ENCODE measurements at places on chromosomes 1 and 21. TPM values are rescaled to one million over a fixed set of nuclear protein-coding genes. Genes with fewer than 3 reads are reported as not detected.

DNA sequence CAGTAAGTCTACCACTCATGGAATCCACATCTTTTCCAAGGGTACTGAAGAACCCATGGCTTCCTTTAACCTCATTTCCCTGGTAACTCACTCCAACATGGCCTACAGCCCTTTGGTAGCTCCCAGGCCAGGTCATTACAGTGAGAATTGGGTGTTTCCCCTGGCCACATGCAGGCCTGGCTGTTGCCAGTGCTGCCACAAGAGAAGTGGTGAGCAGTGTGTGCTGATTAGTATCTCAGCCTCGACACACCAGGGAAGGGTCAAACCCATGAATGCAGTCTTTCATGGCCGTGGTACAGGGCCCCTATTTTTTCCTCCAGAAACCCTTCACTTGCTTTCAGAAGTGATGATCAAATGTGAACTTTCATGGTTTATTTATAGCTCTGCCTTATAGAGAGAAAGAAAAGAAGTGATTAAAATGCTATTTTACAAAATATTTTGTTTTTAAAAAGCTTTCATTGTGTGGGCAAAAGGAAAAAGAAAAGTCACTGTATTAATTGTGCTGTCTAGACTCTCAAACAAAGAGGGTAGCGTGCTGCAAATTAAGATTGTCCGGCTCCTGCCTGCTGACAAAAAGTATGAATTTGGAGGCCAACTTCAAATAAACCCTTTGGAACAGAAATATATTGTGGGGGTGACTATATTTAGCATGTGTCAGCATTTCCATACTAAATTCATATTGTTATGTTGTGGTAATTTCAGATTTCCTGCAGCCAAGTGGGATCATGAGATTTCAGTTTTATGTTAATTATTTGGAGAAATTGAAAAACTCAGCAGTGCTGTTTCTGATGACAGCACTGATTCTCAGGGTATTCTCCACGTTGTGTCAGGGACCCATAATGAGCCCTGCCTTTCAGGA lies 62.0 kb upstream of the HOOK1 start:
- no peak for DNase-seq

DNA sequence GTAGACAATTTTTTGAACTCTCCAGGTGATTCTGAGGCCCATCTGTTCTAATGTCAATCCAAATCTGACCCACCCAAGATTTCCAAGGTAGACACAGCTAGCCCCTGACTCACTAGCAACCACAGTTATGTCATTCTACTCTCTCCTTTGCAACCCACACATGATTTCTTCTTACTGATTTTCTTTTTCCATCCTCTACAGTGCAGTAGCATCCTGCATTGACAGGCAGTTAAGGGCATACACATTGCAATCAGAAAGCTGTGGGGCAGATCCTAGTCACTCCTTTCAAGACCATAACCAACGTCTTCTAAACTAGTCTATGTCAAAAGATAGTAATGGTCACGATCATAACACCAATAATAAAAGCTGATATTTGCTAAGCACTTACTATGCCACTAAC lies 54.2 kb downstream of the JAK1 start:
- DNase-seq: no peak

DNA sequence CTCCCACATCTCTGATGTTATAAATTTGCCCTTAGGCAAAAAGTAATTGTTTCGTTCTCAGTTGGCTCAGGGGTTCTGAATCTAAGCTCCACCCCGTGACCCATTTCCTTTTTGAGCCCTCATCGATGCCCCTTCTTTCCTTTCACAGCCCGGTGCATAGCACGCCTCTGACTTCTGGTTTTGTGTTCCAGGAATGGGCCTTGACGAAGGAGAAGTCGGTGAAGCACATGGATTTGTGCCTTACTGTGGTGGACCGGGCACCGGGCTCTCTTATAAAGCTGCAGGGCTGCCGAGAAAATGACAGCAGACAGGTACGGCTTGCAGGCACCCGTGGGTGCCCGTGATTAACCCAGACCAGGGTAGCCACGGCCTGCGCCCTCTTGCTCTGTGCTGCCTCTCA lies 151.9 kb downstream of the PGBD5 start:
- no peak for DNase-seq

DNA sequence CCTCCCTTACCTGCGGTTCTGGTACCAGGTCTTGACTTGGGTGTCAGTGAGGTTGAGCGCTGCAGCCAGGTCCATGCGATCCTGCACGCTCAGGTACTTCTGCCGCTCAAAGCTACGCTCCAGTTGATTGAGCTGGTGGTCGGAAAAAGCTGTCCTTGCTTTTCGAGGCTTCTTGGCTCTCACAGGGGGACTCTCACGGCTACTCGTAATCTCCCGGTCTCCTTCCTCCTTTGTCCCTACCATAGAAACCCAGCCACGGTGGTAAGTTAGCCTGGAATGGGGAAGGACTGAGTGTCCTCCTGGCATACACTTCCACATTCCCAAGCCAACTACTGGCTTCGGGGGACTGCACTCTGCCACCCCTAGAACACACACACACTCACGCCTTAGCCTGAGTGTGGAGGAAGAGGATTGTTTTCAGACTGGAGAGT lies 2.6 kb downstream of the BARHL2 start:
- DNase-seq: no peak

ADPRS gene
- 13.0 TPM for total RNA-seq

IQCC gene
- 0.81 TPM for total RNA-seq

DNA sequence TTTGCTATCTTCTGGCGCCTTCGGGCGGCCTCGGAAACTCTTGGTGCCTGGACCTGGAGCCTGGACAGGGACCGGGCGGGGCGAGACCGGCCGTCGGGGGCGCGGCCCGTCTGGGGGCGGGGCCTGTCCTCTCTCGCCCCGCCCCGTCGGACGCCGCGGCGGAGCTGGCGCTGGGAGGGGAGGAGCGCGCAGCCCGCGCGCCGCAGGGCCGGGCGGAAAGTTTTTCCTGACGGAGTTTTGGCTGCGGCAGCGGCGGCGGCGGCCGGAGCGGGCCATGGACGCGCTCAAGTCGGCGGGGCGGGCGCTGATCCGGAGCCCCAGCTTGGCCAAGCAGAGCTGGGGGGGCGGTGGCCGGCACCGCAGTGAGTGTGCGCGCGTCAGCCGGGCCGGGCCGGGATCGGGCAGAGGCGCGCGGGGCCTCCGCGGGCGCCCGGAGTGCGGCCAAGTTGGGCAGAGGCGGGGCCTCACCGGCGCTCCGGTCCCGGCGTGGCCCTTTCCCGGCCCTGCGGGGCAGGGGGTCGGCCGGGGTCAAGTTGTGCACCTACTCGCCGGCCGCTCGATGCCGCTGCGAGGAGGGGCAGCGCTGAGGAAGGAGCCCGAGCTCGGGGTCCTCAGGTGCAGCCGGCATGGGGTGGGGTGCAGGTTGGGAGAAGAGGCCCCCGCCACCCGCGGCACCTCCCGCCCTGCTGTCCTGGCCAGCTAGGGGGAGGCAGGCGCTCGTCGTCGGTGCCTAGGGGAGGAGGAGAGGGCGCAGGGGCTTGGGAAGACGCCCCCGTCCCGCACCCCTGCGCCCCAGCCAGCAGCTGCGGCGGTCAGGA lies at the start of gene LDLRAP1:
Gene LDLRAP1, plus strand, starts transcription at position 182 of the 818 bp plus-strand sequence. Its CDS starts 93 bp downstream, at position 275.
- peak; percentile 83 for DNase-seq

DNA sequence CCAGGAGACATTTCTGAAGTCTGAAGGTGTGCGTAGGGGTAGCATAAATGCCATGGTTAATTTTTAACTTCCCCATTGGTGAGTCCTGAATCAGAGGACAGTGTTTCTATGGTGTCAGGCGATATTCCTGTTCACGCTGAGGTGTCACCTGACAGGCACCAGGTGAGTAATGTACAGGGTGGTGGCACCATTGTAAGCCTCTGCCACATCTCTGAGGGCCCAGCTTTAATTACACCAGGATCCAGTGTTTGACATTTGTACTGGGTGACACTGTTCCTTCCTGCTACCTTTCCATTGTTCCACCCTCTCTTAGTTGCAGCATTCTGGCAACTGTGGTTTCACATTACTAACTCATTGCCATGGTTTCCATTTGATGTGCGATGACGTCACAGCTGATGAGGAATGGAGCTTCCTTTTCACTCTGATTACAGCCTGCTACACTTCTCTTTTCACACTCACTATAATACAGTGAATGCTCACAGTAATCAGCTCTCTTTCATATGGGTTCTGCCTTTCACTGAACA lies 40.6 kb upstream of the MARK1 start:
- no peak for DNase-seq

F13B gene
- not detected for total RNA-seq
